Umbilical cord (tissue), 2 donors: ENCODE measurements at places on chromosomes 13 and 19. TPM values are rescaled to one million over a fixed set of nuclear protein-coding genes. Genes with fewer than 3 reads are reported as not detected.

DNA sequence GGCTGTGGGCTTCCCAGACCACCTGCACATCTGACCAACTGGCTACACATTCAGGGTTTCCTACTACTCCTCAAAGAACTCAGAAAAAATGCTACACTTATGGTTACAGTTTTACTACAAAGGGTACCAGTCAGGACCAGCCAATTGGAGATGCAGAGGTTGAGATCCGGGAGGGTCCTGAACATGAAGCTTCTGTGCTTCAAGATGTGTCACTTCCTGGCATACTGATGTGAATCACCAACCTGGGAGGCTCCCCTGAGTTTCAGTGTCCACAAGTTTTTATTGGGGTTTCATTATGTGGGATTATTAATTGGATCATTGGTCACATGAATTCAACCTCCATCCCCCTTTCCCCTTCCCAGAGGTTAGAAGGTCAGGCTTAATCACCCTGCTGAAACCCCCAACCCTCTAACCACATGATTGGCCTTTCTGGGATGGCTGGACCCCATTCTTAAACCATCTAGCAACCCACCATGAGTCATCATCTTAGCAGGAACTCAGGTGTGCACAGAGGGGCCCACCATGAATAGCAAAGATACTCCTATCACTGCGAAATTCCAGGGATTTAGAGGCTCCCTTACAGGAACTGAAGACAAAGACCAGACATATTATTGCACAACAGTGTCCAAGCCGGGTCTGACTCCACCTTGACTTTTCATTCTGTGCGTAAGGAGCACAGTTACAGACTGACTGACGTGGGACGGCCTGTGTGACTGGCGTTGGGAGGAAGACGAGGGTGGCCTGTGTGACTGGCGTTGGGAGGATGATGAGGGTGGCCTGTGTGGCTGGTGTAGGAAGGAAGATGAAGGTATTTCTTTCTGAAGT lies 90.7 kb downstream of the ATP8A2 start:
- no peak for DNase-seq

- DNase-seq: peak; percentile 74
These were observed 13.1 kb upstream of the MEDAG start for GRCh38 chr13:30892966-30893365.

GRCh38 chr19:40231544-40232424 lies 5.3 kb upstream of the CCNP start:
- DNase-seq: no peak

Gene RNF17
- total RNA-seq: not detected

DNA sequence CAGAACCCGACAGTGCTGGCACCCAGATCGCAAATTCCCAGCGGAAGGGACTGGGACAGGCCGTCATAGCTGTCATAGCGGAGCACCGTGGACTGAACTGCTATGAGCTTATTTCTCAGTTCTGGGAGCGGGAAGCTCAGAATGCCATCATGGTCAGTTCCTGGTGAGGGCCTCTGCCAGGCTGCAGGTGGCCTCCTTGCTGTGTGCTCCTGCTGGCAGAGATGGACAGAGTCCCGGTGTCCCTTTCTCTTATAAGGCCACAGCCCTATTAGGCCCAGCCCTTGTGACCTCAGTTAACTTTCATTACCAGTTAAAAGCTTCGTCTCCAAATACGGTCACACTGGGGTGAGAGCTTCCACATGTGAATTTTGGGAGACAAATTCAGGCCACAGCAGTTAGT lies 4.6 kb downstream of the ZNF444 start:
- no peak for DNase-seq

DNA sequence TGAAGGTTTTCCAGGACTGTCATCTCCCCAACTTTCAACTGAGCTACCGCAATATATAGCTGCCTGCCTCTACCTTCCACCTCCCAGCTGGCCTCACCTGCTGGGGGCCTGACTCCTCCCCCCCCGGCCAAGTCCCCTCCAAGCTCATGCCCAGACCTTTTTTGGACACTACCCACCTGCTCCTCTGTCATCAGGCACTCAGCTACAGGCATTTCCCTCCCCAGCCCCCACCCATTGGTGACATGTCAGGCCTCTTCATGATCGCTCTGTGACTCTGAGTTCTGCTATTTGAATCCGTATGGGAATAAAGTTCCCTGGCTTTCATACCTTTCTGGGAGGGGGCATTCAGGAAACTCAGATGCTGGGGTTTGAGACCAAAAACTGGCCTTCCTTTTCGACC lies 1.8 kb downstream of the PRKACA start:
- DNase-seq: no peak

GRCh38 chr19:17404621-17405249 lies 695 bp downstream of the BST2 start:
- DNase-seq: no peak

- DNase-seq: no peak
These were observed 121.6 kb upstream of the KL start for GRCh38 chr13:32894589-32895001.

Gene SMAD9
- 27.0 TPM for total RNA-seq

- no peak for DNase-seq
These were observed 6.3 kb downstream of the IL17D start for GRCh38 chr13:20709782-20710181.

DNA sequence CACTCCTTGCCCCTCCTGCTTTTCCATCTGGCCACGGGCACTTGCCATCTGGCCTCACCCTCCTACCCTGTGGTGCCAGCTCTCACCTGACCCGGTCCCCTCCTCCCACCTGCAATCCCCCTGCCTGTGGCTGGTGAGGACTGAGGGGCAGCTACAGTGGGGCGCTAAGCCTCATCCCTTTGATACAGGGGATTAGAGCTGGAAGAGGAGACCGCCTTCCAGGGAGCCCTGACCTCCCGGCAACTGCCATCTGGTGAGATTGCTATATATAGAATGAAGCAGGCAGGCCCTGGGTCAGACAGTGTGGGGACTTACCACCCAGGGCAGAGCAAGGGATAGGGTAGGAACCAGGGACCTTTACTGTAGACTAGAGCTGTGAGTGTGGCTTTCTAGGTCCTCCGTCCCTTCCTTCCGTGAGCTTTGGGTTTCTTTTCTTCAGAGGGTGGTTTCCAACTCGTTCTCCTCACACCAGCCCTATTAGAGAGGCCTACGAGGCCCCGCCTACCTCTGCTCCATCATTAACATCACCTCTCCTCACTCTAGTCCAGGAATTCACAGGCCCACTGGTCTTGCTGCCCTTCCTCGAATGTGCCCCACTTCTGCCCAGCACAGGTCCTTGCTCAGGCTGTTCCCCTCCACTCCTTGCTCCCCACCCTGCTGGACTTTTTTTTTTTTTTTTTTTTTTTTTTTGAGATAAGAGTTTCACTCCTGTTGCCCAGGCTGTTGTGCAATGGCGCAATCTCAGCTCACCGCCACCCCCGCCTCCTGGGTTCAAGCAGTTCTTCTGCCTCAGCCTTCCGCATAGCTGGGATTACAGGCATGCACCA lies 7.7 kb downstream of the KASH5 start:
- no peak for DNase-seq

Gene LINGO3
- total RNA-seq: not detected

DNA sequence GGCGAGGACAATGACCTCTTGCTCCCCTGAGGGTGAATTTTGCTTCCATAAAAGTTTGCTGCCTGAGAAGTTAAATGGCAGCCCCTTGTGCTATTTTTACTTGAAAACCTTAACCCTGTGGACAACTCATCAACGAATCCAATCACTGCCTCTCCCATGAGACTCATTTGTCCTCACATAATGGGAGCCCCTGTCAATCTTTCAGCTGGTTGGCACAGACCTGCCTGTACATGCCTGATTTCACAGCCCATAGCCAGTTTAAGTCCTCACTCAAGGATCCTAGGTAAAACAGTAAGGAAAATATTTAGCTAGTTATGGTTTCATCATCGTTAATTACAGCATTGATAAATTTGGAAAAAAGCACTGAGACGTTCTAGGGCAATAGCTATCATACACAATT lies 207.4 kb downstream of the NHLRC3 start:
- DNase-seq: no peak

- no peak for DNase-seq
These were observed 580 bp upstream of the KATNAL1 start for GRCh38 chr13:30307971-30308290.
